Activated CD8-positive, alpha-beta memory T cell treated with anti-CD3 and anti-CD28 coated beads for 4 hours (primary cell): ENCODE measurements at places on chromosomes 5 and 9.

DNA sequence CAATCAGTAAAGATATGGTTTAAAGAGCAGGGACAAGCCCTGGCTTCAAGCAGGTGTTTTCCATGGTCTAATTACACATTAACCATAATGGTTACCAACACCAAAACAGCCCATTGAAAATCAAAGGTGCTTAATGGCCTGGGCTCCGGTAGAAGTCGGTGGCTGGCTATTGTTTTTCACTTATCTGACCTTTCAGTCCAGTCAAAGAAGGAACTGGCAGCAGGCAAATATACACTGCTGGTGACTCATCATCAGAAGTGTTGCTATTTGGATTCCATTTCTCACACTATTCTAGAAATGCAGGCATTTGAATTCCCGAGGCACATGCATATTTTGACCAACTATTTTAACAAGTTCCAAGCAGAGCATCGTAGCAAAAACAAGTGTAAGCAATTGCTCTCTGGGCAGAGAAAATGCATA lies 26.3 kb upstream of the GABRP start:
- no peak for DNase-seq

GRCh38 chr9:96738147-96739027 lies 39.5 kb downstream of the ZNF510 start:
- no peak for DNase-seq

DNA sequence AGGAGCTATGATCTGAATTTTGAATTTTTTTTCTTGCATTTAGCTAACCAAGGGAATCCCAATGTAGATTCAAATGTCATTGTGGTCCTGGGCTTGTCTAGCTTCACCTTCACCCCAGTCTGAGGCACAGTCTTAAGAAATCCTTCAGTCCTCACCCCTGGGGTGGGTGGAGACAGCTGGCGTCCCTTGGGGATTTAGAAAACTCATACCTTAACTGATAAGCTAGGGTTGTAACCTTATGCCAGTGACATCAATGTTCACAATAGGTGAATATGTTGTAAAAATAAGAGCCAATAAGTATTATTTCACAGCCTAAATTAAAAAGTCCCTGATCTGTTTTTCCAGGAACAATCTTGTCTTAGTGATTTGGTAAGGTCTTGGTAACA lies 4.6 kb downstream of the ISOC1 start:
- DNase-seq, result no peak

DNA sequence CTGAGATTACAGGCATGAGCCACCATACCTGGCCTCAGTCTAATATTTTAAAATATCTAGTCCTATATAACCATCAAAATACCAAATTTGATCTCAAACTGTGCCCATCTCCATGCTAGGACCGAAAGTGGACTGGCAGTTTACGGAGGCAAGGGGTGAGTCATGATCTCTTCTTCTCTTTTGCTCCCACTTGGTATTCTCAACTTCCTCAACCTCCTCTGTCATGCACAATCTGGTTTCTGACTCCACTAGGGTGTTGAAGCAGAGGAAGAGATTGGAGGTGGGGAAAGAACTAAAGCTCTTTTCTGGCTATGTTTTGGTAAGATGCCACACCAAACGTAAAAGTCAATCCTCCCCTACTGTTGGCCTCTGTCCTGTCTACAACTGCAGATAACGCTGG lies 55.9 kb upstream of the CEMIP2 start:
- DNase-seq, result no peak

DNA sequence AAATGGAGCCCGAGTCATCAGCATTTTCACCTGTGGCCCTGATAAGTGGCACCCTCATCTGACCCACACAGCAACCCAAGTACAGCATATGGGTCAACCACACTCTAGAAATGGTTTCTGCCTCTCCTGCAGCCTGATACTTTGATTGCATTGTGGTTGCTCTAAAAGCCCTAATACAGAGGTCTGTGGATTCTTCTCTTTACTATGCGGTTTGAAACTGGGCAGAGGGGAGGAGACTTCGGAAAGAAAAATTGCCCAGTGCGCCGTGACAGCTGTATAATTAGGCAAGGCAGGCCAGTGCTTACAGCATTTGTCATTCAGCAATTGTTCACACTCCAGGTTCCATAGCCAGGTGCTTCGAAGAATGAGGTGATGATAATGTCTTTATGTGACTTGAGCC lies 361.0 kb downstream of the NFIB start:
- DNase-seq, result no peak

DNA sequence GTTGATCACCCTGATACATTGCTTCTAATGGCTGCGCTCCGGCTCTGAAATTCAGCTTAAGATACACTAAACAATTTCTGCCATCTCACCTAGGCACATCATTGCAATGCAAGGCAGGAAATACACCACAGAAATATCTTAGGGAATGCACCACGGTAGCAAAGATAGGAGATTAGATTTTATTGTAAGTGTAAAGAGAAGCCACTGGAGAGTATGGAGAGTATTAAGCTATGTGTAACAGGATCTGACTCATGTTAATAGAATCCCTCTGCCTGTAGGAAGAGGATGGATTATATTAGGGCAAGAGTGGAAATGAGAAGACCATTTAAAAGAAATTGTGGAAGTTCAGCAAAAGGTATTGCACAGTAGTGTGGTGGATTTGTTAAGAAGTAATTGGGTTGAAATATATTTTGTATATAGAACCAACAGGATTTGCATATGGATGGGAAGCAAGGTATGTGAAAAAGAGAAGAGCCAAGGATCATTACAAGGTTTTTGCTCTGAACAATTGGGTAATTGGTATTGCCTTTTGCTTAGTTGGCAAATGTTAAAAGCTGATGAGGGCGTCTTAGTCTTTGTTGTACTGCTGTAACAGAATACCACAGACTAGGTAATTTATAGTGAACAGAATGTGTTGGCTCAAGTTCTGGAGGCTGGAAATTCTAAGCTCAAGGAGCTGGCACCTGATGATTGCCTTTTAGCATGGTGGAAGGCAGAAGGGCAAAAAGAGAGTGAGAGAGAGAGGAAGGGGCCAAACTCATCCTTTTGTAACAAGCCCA lies 636.1 kb downstream of the PSAT1 start:
- no peak for DNase-seq

GRCh38 chr5:163917747-163918146 lies 412.3 kb downstream of the MAT2B start:
- DNase-seq, result no peak

DNA sequence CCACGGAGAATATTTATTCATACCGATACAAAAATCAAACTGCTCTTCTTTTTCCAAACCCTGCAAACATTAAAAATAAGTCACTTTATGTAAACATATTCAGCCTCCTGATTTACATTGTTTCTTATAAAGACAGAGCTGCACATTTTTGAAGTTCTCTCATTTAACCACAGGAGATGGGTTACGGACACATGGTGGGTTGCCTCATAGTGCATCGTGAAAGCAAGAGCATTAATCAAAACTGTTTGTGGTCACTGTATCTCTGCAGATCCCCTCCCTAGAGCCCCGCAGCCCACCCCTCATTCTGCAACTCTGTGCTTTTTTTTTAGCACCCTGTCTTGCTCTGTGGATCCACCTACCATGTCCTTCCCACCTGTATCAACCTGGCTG lies 43.3 kb upstream of the EQTN start:
- no peak for DNase-seq

GRCh38 chr9:106920701-106921283 lies 57.8 kb downstream of the ZNF462 start:
- DNase-seq, result no peak

DNA sequence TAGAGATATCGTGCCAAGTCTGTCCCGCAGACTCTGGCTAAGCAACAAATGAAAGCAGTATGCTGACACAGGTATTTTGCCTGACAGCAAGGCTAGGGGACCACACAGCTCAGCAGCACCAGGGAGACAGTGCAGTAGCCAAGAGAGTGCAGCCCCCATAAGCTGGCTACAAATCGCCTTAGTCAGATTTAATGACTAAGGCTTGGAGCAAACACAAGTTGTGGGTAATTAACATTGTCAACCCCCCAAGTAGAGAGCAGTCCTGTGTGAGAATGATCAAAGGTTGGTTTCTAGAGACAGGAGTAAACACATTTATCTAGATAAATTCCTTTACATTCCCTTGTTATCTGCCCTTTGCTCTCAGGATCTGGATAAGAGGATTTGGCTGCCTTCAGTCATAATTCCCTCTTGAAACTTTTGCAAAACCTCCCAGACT lies 1434.5 kb upstream of the CDH6 start:
- DNase-seq, result no peak

DNA sequence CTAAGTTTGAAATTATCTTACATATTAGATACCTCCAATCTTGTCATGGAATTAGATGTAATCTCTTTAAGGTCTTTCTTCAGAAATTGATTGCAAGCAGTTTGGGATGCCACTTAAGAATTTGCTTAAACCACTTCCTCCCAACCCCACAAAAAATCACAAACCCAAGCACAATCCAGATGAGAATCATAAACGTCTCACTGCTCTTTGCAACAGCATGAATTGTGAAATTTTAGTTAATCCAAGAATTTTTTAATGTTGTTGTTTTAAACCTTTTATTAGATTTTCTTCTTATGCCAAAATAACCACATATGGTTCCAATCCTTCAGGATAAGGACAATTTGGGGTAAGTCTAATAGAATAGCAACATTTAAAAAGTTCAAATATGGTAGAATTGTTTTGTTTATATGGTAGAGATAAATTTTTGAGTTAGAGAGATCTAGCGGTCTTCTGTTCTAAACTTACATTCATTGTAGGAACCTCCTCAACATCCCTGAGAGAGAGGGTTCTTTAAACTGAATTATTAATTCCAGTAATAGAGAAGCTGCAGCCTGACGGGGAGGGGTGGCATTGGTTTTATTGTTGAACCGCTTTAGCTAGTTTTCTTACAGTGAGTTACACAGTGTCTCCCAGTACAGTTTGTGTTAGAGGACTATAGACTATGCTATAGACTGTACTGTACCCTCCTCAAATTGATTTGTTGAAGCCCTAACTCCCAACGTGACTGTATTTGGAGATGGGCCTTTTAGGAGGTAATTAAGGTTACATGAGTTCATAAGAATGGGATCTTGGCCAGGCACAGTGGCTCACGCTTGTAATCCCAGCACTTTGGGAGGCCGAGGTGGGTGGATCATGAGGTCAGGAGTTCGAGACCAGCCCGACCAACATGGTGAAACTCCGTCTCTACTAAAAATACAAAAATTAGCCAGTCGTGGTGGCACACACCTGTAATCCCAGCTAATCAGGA lies 24.8 kb upstream of the IL6ST start:
- DNase-seq, result no peak

DNA sequence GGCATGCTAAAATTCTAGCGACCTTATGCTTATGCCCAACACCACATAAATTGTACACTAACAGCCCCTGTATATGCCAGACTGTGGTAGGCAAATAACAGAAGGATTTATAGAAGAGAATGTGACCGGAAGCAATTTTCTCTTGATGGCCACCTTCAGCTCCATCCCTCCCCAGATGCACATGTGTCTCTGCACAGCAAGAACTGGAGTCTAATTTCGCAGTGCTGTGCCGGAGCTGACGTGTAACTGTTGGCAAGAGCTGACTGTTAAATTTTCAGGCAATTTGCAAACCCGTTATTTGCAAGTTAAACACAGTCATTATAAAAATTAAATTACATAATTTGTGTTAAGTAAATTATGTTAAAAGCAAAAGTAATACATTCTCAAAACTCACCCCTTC lies 48.4 kb downstream of the PCA3 start:
- DNase-seq, result no peak

- no peak for DNase-seq
Observed at GRCh38 chr5:139898981-139899380, 103.4 kb downstream of the PSD2 start.

- DNase-seq, result no peak
Observed at GRCh38 chr5:74404574-74405508, 235.7 kb downstream of the ENC1 start.

DNA sequence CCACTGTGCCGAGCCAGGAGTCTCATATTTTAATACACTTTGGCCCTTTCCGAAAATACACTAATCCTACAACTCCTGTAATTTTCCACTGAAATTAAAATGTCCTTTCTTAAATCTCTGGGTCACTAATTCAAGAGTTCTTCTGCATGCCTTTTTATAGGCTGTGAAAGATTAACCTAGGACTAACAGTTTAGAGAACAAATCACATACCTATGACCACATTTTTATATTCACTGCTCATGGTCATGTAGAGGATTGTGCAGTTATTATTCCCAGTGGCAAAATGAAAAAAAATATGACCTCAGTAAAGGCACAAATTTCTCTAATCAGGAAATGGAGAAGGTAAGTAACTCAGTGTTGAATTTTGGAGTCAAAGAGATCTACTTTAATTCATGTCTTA lies 33.4 kb downstream of the SLCO4C1 start:
- DNase-seq, result no peak

- no peak for DNase-seq
Observed at GRCh38 chr9:124420991-124421543, 5.8 kb upstream of the PSMB7 start.

GRCh38 chr9:127204771-127205470 lies 59.7 kb upstream of the GARNL3 start:
- DNase-seq, result no peak

- DNase-seq, result no peak
Observed at GRCh38 chr9:128696923-128697707, 5.2 kb upstream of the PKN3 start.

DNA sequence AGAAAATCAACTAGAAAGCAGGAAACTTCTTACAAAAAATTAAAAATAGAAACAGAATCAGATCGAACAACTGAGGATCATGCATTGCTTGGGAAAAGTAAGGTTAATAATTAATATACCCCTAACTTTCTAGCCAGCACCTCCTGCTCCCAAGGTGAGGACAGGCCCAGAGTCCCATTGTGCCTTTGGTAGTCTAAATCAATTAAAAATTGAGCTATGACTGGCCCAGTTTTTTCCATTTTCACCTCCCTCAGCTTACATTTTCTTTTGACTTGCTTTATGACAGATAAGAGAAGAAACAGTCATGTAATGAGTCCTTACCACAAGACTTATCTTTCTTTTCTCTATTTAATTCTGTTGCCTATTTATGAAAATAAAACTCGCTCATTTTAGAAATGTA lies 182.2 kb downstream of the RAB3C start:
- DNase-seq, result no peak

DNA sequence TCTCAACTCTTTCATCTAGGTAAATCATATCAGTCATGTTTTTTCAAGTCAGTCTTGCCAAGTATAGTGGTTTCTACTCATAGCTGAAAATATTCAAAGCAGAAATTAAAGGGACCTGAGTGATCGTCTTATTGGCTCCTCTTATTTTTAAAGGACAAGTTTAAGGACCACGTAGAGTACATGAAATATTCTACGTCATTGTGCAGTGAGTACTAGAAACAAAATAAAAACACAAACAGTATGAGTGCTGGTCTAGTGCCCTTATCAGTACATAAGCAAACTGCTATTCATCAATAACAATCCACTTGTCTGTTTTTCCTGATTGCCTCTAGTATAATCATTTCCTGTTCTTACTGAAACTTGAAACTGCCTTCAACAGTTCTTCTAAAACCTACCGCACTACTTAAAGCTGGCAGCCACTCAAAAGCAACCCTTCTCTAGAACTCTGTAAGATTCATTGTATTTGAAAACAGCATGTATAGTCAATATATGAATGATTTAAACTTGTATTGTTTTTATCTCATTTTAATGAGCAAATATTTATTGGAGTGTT lies 853.7 kb downstream of the TAF11L14 start:
- DNase-seq, result no peak

- DNase-seq, result no peak
Observed at GRCh38 chr9:715300-715699, 126.2 kb upstream of the DMRT1 start.
